ENCODE measurements at places on chromosomes 3 and 15.
A peak's percentile ranks its signal among the peaks of the same experiment; 100 is the strongest.

- peak; percentile 9 for DNase-seq
These were observed 131.6 kb downstream of the NLGN1 start for GRCh38 chr3:173529062-173529711.

DNA sequence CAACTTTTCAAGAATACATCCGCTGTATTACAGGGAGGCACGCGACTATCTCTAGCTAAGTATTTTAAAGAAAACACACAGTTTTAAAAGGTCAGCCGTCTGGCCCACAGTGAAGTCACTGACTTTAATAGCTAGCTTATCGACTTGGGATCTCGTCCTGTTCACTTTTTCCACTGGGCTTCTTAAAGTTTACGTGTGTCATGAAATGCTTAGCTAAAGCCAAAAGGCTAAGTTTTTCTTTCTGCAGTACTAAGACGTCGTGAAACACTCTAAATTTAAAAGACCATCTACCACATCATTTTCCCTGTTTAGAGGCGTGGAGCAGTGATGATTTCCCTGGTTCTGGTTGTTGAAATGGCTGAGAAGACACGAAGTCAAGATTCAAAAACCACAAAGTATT, 27.1 kb downstream of the LRIG1 start:
- DNase-seq = no peak

DNA sequence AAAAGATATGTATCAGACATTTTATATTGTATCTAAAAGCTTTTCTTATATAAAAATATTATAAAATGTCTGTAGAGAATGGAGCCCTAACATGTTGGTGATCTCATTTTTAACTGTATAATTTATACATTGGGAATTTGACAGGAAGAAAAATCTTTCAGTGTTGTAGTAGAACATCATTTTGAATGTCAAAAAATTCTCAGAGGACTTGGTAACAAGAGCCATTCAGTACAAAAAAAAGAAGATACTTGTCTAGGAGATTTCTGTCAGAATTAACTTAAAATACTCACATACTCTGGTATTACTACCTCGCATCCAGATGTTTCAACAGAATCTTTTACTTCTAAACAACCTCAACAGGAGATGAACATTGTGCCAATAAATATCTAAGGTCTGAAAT, 1277.9 kb downstream of the ROBO2 start:
- DNase-seq = no peak

DNA sequence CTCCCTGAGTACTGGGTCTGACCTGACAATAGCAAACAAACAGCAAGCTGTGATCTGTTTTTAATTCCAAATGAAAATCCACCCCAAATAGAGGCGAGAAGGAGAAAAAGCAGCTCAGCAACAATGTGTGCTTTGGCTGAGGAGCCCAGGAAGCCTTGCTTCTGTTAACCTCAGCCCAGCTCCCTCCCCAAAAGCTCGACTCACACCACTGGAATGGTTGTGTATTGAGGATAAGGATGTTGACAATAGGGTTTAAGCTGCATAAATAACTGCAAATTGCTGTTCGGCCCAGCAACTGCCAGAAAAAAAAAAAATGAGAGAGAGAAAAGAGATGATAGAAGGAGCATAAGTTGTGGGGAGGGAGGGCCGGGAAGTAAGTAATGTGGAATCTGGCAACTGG, 104.0 kb upstream of the TBC1D5 start:
- DNase-seq = no peak

DNA sequence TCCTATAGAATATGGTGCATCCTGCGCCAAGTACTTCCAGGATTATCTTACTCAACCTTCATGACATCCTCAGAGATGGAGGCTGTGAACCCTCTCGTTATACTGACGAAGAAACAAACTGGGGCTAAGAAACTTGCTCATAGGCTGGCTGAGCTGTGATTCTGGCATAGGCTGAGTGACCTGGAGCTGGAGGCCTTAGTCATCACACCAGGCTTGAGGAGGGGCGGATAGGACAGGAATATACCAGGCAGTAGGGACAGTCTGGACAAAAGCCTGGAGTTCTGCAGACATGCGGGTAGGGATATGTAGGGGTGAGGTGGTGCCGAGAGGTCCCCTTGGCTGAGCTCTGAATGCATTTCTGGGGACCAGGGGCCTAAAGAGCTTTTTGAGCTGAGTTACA, 18.1 kb downstream of the HEMK1 start:
- no peak for DNase-seq

- no peak for DNase-seq
These were observed 6.1 kb downstream of the MOBP start for GRCh38 chr3:39473452-39474125.

DNA sequence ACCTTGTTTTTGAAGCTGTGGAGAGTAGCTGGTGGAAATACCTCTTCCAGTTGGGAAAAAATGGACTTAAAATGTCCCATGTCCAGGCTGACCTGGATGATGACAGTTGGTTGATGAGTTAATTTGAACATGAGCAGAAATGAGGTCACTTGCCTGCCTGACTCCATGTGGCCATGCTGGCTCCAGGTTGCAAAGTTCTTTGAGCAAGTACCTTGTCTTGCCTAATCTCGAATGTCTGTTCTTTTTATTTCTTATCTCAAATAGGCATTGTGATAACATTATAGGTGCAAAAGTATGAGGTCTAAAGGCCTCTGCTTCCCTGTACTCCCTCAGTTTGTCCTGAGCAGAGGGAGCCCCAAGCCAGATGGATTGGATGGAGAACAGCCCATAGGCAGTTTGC, 9.0 kb downstream of the MAPKBP1 start:
- no peak for DNase-seq

DNA sequence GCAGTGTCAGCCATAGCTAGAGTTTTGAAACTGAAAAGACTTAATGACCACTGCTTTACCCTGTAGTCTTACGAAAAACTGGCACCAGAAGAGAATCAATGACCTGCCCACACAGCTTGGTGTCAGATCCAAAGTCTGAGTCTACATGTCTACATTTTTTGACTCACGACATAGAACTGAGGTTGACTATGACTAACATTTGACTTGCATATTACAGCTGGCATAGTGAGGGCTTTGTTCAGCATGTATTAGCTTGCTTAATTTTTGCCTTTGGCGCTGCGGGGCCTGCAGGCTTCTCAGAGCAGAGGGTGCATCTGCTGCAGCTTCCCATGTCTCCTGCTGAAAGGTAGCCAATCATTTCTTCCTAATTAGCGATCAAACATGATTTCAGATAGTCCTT, 167.0 kb downstream of the EBLN2 start:
- DNase-seq = no peak

GRCh38 chr3:136856665-136857064, 5.3 kb upstream of the NCK1 start:
- no peak for DNase-seq

- DNase-seq = no peak
These were observed 27.3 kb downstream of the ATOSA start for GRCh38 chr15:52651868-52652267.

GRCh38 chr3:195033531-195034091, 237.3 kb downstream of the XXYLT1 start:
- DNase-seq = no peak

DNA sequence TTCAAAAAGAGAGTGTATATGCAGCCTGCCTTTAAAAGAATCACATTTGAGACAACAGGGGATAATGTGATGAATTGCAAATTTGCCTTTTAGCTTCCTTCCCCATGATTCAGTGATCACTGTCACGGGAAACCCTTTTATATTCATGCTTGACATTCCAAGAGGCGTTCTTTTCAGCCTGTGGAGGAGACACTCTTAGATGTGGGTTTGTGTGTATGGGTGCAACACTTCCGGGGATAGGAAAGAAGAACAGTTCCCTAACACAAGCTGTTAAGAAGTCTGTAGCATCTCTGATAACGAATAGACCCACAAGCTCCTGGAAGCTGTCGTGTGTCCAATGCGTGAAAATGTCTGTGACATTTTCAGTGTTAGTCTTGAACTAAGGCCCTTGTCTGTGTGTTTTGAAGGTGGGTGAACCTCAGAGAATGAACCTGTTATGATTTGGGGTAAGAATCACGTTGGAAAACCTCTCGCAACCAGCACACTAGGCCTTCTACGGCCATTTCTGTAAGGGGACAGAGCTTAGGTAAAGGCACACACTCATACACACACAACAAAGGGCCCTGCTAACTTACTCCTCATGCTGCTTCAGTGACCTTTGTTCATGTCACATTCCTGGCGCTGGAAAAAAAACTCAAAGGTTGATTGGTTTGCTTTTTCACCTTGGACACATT, 229.2 kb upstream of the ST8SIA2 start:
- DNase-seq = no peak

DNA sequence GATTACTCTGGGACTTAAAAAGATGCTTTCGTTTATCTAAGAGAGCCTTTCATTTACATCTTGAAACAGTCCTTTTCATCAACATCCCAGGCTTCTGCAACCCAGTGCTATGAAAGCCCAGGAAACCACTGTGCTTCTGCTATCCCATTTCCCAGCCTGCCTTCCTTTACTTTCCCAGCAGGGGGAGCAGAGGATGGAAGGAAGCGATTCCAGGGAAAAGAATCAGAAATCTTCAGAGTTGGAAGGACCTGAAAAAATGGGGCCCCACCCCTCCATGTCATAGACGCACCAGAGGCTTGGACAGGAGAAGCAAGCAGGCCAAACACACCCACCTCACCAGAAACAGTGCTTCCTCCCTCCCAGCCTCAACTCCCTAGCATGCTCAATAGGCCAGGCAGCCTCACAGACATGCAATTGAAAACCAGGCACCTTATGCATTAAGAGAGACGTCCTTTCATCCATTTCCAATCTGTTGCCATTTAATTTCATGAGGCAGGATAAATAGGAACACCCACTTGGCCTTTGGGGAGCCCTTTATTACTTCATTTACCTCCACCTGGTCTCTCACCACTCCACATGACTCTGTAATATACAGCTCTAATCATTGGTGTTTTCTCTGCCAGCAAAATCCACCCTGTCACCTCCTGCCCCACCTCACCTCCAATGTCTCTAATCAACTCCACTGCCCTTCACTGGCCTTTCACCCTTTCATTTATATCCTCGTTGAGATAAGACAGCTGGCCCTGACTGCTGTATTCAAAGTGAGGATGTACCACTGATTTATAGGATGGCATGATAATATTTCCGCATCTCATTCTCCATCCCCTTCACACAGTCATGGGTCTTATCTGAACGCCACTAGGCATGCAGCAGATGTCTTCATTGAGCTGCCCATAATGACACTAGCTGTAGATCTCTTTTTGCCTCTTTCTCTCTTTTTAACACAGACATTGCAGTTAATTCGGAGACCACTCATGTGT, 583.9 kb downstream of the NTRK3 start:
- no peak for DNase-seq

DNA sequence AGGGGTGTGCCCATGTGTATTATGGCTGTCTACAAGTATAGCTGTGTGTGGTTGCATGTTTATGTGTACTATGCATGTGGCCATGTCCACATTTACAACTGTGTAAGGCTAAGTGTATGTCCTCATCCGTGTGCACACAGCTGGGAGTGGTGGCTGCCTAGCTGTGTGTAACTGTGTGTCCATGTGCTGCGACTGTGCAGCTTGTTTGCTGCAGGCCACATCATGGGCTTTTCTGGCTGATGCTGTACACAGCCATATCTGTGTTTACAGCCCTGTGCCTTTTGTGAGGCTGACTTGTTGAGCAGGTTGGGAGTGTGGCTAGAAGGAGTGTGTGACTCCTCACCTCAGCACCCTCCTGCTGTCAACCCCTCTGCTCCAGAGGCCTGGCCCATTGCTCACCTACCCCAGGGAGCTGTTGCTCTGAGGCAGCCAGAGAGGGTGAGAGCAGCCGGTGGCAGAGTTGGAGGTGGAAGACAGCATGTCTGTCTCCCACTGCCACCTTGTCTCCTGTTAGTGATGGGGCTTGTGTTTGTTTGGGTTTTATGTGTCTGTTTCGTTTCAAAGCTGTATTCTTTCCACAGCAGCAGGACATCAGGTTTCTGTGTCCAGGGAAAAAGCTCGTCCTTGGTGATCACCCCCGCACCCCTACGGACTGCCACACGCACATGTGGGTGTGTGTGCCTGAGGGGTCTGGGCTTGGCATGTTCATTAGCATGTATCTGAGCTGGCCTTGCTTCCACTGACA, 1.4 kb upstream of the GRM2 start:
- peak; percentile 37 for DNase-seq

DNA sequence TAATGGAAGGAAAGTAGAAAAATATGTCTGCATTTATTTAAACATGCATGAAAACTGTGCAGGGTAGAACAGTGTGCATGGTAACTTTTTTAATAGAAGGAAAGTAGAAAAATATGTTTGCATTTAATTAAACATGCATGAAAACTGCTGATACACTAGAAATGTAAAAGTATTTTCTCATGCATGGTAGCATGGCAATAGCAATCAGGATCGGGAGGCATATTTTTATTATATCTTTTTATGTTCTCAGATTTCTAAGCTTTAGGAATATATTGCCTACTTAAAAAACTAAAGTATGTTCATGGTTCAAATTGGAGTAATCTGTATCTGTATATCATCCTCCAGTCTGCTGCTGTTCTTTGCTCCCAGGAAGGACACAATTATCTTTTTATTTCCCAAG, 1468.9 kb upstream of the GBE1 start:
- DNase-seq = no peak

GRCh38 chr15:87720235-87720634, 536.3 kb downstream of the NTRK3 start:
- DNase-seq = no peak

GRCh38 chr15:45120081-45120972, 6.2 kb downstream of the DUOXA2 start:
- DNase-seq = no peak

GRCh38 chr3:94293793-94294195, 230.9 kb downstream of the NSUN3 start:
- DNase-seq = no peak

DNA sequence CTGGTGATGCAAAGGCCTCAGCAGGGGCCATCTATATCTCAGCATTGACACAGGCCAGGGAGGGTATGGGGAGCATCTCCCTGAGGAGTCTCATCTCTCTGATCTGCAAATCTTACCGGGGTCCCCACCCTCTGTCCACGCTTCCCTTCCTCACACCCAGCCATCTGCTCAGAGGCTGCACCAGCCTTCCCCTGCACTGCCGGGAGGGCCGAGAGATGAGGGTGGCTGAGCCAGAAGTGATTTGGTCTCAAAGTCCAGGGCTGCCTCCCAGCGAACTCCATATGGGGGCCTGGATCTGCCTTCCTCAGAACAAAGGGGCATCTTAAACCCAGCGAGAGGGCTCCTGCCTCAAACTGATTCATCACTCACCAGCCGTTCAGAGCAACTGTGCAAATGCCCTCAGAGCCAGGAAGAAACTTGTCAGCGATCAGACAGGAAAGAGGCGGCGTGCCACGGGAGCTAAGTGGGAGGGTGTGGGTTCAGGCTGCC, 4.6 kb downstream of the IGDCC3 start:
- DNase-seq = no peak

- DNase-seq = no peak
These were observed 30.7 kb upstream of the KY start for GRCh38 chr3:134681522-134681900.

- DNase-seq = peak; percentile 17
These were observed 31.7 kb upstream of the MNS1 start for GRCh38 chr15:56496635-56497034.

GRCh38 chr15:79952329-79952728, 18.7 kb downstream of the BCL2A1 start:
- no peak for DNase-seq

Data from 8988T (cell line).